ENCODE measurements at places on chromosomes 7 and 10.

DNA sequence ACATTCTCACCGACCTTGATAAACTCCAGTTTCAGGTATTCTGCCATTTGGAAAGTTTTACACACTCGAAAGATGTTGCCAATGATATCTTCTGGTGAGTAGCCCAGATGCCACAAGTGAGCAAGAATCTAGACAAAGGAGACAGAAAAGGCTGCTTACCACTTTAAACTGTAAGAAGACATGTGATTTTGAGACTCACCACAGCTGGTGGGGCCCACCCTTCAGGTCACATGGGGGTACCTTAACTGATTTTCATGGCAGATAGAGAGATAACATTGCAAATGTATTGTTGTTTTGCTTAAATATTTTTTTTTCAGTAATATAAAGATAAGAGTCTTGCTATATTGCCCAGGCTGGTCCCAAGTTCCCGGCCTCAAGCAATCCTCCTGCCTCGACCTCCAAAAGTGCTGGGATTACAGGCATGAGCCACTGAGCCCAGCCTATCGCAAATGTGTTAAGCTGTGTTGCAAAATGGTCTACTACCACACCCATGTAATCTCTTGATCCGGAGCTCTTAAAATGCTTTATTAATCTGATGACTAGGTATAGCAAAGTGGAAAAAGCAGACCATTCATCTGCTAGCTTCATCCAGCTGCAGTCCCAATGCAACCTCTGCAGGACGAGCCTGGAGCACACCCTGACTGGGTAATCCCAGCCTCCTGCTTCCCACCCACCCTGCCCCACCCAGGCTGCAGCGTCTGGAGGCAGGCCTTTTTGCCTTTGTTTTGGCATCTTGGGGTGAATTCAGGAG, 18.5 kb downstream of the RFC2 start:
- DNase-seq: no peak

DNA sequence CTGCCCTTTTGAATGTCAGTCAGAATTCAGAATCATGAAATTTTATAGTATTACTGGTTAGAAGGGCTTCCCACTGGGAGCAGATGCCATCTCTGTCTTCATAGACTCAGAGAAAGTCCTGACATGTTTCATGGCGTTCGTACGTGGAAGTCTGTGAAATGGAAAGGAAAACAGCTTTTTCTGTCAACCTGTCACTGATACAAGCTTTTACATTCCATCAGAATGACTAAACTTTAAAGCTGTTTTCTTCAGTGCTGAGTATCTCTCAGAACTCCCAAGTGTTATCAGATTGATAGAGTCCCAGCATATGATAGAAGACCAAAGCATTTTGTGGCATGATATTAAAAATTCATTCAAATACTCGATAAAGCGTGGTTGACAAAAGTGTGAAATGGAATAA, 726.7 kb upstream of the GALNT17 start:
- no peak for DNase-seq

DNA sequence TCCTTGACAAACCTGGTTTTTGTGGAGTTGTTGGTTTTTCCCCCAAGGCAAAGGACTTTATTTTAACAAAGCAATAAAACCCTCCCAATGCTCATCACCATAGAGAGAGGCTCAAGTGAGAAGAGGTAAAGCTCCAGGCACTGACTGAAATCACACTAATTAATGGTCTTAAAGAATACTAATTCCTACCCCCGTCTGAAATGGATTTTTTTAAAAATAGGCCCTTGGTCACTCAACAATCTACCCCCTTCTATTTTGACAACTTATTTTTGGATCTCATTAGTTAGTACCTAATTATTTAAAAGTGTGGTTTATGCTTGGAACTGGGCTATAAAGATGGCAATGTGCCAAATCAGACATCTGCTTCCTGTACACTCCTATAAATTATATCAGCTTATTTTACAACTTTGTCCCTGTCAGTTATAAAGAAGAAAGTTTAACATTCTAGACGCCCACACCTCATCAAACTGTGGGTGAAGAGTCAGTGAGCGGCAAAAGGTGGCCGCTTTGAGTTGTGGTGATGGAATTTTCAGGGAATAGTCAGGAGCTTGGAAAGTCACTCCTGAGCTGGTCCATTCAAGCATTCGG, 10.6 kb downstream of the GLI3 start:
- no peak for DNase-seq

GRCh38 chr10:108791030-108791429, 1132.3 kb downstream of the XPNPEP1 start:
- DNase-seq: no peak

DNA sequence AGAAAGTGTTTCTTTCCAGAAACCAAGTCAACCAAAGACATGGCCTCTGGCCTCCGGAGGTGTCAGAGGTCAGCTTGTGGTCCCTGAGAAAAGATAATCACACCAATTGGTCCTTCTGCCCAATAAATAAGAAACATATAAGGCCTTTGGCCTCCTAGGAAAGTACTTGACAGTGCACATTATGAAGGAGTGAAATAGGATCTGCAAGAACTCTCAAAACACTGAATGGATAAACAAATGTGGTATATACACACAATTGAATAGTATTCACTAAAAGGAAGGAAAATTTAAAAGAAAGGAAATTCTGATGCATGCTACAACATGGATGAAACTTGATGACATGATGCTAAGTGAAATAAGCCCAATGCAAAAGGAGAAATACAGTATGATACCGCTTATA, 35.4 kb upstream of the NRF1 start:
- peak; percentile 14 for DNase-seq

DNA sequence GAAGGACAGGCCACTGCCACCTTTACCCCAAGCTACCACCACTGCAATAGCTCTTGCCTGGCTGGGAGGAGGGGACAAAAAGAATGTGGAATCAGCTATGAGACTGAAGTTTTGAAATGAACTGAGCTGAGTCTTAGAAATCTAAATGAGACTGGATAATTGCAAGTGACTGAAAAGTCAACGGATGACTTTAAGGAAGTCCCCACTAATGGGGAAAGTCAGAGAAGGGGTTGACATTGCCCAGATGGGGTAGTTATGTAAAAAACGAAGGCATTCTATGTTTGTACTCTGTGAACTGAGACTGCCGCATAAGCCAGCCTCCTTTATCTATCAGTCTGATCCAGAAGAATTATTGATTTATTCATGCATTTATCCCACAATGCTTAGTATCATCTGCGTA, 67.2 kb downstream of the RBM20 start:
- DNase-seq: no peak

DNA sequence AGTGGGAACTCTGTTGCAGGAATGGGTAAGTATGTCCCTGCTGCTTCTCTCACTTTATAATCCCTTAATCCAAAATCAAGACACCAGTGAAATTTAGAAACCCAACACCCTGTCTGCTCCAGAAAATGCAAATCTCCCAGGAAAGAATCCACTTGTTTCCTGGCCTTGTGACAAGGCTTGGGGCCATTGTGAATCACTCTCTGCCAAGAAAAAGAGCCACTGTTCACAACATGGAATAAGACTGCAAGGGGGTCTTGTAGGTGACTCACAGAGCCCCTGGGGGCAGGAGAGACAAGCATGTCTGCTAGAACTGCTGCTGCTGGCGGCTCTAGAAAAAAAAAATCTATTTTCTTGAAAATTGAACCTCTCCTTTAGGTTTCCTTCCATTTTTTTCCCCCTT, 191.2 kb downstream of the SORCS1 start:
- no peak for DNase-seq

- no peak for DNase-seq
Observed at GRCh38 chr10:48400850-48401220, 94.4 kb downstream of the MAPK8 start.

Data from mesenchymal stem cell (in vitro differentiated cells and primary cell).